ENCODE measurements at places on chromosomes 5 and 9.

- peak; percentile 56 for DNase-seq
Measured at GRCh38 chr9:91047529-91047928, 245.9 kb downstream of the SYK start.

- no peak for DNase-seq
Measured at GRCh38 chr5:5667136-5667554, 244.7 kb downstream of the ICE1 start.

- no peak for DNase-seq
Measured at GRCh38 chr5:178383919-178384815, 151.6 kb upstream of the PHYKPL start.

DNA sequence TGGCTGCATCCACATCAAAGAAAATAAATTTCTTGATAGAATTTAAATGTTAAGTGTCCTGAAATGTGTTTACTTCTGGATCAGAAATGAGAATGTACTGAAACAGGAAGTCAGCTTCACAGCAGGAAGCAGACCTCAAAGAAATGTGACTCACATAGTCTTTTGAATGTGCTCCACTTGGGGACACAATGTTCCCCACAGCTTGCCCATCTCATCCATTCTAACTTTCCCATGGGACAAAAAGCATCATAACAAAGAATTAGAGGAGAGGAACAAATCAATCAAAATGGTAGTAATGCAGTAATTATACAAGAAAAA, 85.7 kb downstream of the GRAMD2B start:
- no peak for DNase-seq

- DNase-seq: no peak
Measured at GRCh38 chr9:93859431-93860215, 95.5 kb downstream of the BARX1 start.

DNA sequence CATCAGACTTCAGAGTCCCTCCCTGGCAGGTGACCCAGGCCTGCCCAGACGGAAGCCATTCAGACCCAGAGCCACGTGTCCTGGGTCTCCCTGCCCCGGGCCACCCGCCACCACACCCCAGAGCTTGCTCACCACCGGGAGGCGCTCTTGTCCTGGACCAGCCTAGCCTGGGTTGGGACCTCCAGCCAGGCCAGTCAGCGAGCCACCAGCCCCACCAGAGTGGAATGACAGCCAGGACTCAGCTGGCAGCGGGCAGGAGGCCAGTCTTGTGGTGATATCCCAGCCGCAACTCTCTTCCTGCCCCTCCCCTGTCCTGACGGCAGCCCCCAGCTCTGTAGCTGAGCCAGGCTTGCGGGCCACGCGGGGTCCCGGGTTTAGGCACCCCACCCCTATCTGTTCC, 1.7 kb upstream of the PTGDS start:
- no peak for DNase-seq

DNA sequence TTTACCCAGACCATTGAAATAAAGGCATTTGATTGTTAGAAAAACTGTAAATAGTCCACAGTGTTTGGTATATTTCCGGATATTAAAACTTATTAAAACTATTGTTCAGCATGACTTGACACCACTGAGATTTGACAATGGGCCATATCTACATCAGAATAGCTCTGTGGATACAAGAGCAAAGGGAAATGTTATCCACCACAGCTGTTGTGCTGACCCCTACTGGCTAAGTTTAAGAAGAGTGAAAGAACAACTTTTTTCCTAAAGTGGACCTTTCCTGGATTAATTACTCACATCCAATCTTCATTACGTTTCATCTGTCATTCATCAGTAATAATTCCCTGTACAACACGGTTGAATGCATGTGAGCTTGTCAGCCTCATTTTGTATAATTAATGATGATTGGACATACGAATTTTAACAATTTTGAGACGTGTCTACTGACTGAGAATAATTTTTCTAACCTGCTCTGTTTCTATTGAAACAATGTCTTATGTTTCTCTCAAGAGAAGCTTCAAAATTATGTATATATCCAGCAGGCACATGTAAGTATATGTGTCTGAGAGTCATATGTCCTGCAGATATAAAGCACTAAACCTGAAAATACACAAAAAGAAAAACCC, 1952.6 kb downstream of the MAT2B start:
- no peak for DNase-seq

DNA sequence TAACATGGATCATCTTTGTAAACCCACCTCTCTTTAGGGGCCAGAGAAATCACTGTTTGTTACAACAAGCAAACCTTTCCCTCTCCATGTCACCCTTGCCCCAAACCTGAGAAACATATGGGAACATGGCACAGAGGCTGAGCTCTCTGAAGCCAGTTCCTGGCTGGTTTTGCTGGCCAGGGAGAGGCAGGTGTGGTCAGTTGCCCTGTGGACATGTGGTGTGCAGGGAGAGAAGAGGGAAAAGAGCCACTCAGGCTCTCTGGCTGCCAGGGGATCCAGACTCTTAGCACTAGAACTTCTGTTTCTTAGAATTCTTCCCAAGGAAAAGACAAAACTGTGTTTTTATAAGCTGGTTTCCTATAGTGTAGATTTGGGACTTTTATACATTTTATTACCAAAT, 4.6 kb upstream of the CATSPER3 start:
- no peak for DNase-seq

GRCh38 chr5:69285448-69286116, 47.0 kb downstream of the CCDC125 start:
- DNase-seq: no peak

DNA sequence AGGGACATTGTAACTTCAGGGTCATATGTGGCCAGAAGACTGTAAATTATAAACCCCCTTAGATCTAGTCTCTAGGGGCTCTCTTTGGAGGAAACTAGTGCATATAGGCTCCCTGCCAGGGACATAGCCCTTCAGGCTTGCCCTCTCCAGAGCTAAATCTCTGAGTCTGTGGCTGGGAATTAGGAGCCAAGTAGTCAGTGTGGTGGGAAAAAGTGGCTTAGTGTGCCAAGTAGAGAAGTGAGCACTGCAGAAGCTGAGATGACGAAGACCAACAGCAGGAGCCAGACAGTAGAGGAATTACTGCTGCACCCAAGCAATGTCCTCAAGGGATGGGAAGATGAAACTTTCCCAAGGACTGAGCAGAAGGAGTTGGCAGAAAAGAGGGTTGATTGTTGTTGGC, 71.2 kb downstream of the CWC27 start:
- no peak for DNase-seq

DNA sequence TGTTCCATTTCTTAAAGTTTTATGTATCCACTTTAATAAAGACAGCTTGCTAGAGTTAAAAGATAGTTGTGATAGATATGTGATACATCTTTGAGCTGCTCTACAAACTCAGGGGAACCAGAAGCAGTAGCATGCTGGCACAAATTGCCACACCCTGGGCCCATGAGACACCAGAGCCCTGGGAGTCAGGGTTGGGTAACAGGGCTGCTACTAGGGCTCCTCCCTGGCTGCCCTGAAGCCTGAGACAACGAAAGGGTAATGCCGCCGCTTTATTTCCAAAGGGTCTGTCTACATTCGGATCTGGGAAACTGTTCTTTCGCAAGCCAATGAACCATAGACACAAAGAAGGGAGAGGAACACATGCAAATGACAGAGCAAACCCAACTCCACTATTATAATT, 29.2 kb downstream of the PTPN3 start:
- no peak for DNase-seq

DNA sequence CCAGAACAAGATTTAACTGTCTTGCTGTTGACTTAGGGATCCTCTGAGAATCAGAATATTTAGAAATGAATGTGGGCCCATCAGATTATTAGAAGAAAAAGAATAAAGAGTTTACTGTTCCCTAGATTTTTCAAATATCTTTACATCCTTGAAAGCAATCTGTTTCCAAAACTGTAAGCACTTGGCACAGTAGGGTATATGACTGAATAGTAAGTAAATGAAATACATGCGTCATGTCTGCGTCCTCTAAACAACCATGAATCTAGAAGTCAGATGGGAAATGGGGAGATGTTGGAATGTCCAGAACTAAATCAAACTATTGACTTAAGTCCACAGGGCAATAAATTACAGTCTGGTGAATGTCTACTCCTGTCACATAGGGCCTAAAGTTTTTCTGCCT, 26.1 kb downstream of the TTC23L start:
- no peak for DNase-seq

- no peak for DNase-seq
Measured at GRCh38 chr5:155068616-155069100, 55.1 kb downstream of the KIF4B start.

GRCh38 chr9:135974220-135974573, 13.0 kb upstream of the UBAC1 start:
- DNase-seq: no peak

DNA sequence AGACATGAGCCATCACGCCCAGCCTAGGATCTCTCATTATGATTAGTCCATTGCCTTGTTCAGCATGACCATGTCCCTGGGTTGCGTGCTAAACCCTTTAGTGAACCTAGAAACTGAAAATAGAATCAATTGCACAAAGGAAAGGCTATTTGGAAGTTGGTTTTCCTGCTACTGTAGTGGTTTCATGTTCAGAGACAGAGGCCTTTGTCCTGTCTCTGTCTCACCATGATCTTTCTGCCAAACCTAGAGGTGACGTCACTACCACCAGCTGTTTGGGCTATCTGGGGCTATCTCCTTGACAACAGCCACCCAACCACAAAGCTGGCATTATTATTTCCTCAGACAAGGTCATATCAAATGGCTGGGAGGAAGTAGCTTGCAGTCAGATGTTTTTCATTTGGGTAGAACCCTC, 4.0 kb upstream of the CDK5RAP2 start:
- no peak for DNase-seq

DNA sequence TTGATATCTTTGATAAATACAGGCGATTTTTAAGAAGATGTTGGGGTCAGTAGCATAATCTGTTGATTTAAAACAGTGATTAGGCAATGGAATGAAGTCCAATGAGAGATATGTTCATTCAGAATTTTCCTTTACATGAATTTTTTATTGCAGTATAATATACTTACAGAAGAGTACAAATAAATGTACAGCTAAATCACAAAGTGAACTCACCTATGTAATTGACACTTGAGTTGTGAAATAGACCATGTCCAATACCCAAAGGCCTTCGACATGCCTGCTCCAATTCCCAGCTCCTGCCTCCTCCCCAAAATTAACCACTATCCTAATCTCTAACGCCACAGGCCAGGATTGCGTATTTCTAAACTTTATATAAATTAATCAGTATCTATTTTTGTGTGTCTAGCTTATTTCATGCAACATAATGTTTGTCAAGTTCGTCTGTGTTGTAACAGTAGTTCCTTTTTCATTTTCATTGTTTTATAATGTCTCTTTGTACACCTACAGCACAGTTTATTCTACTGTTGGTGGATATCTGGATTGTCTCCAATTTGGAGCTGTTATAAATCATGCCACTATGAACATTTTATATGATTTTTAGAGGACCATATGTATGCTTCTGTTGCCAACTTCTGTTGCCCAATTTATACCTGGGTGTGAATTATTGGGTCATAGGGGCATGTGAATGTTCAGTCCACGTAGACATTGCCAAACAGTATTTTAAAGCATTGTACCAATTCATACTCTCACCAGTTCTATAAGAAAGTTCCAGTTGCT, 208.3 kb downstream of the TLE1 start:
- no peak for DNase-seq

GRCh38 chr9:129284607-129285291, 106.7 kb upstream of the IER5L start:
- DNase-seq: no peak

GRCh38 chr5:140000332-140000731, 42.8 kb downstream of the NRG2 start:
- DNase-seq: no peak

DNA sequence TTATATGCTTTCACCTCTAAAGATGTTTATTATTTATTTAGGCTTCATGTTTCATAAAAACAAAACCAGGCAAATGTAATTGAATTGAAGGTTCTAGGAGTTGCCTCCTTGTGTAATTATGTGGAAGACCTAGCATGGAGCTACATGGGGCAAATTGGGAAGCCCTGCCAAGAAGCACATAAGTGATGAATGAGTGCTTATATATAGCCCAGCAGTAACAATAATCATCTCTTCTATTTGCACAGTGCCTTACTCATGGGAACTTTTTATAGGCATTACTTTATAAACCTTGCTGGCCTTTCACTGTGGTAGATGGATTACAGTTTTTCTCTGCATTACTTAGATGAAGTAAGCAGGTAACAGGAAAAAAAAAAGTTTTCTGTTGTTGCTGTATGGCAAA, 40.0 kb upstream of the GRAMD2B start:
- DNase-seq: no peak

GRCh38 chr5:169993485-169993790, 13.1 kb upstream of the INSYN2B start:
- DNase-seq: no peak

DNA sequence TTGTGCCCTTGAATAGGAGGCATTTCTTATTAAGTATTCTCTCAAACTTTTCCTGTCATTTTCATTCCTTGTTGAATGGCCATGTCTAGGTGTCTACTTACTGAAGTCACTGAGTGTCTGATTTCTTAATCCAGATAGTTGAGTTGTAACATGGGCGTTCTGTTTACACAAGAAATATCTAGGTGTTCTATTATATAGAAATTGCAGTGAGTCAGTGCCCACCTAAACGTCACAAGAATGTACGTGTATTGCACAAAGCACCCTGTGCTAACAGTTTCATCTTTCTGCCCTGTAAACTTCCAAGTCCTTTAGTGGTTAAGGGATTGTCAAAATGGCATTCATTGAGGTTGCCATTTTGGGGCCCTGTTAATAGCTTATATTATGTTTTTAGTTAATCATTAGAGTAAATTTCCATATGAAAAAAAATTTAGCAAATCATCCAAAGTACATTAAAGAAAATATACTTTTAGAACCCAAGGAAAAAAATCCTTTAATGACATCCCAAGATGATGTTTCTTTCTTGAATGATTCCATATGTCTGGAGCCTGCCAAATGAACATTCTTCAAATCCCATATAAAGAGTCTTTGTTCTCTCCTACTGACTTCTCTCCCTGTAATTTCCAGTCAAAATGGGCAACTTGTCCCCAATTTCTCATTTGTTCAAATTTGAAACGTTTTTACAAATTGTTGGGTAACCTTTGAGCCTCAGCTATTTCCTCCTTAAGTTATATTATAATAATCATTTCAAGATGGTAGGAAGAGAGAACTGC, 114.2 kb downstream of the GOLPH3 start:
- DNase-seq: no peak

DNA sequence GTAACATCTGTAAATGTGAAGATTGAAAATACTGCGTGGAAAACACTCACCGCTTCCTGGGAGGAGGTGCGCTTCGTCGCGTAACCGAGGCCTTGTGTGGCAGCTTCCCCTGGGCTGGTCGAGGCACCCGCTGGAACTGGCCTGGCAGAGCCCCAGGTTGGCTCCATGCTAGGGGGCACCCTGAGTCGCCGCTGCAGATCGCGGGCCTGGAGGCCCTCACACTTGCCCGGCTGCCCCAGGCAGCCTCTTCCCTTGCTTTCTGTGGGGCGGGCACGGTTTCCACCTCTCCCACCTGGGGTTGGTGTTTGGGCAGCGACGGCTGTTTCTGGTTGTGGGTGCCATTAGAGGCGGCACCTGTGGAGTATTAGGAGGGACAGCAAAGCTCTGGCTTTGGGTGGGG, 852 bp downstream of the ZNF354C start:
- DNase-seq: no peak

- DNase-seq: peak; percentile 79
Measured at GRCh38 chr9:136631038-136632000, 31.4 kb upstream of the EGFL7 start.

All from activated naive CD4-positive, alpha-beta T cell treated with anti-CD3 and anti-CD28 coated beads, Interleukin-2, amount 50 U/mL, for 16 hours (primary cell).